Left cardiac atrium (tissue), 4 donors: ENCODE measurements at places on chromosomes 11 and 22. TPM values are rescaled to one million over a fixed set of nuclear protein-coding genes. Genes with fewer than 3 reads are reported as not detected.

The TNNI2 gene
- 0.35 TPM for total RNA-seq

The MS4A7 gene
- total RNA-seq = 33.1 TPM

The MAP6 gene
- total RNA-seq = 5.6 TPM

The SCGB2A2 gene
- total RNA-seq = not detected

The MYBPC3 gene
- 1,049 TPM for total RNA-seq

The SMC1B gene
- total RNA-seq = not detected

The CD44 gene
- total RNA-seq = 71.2 TPM

The LRFN4 gene
- total RNA-seq = 14.3 TPM

The MMP13 gene
- not detected for total RNA-seq
